ENCODE measurements at places on chromosomes 4 and X. TPM values are rescaled to one million over a fixed set of nuclear protein-coding genes. Genes with fewer than 3 reads are reported as not detected.

- H3K27me3 ChIP-seq, result no peaks in the 10 kb centered on the region
- no peak overlapping the region for H3K27ac ChIP-seq
- H3K4me1 ChIP-seq, result peaks cover 38% of the 10 kb centered on the region
- no peak overlapping the region for H3K4me3 ChIP-seq
- no peak for DNase-seq
These were observed 5.0 kb downstream of the GRPEL1 start for GRCh38 chr4:7062816-7063215.

GRCh38 chr4:11050766-11051165 lies 366.2 kb upstream of the CLNK start:
- no peak overlapping the region for H3K4me3 ChIP-seq
- no peaks in the 10 kb centered on the region for H3K27me3 ChIP-seq
- H3K27ac ChIP-seq, result no peak overlapping the region
- H3K4me1 ChIP-seq, result no peaks in the 10 kb centered on the region
- no peaks in the 10 kb centered on the region for H3K36me3 ChIP-seq

DNA sequence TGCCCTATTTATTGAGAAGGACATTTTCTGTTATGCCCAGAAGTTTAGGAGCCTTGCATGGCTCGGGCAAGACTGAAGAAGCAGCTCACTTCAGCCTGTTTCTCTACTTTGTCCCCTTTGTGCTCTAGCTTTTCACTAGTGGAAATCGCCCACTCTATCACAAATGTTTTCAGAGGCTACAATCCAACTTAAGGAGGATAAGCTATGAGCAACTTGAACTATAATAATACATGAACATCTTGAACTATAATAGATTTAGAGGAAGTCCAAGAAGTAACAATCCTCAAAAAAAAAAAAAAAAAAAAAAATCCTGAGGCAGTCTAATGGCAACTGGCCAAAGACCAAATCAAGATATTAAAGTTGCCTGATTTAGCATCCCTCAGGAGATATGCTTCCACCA lies 452.3 kb downstream of the IL1RAPL1 start:
- no peak overlapping the region for H3K4me3 ChIP-seq
- no peaks in the 10 kb centered on the region for H3K4me1 ChIP-seq
- no peak for DNase-seq
- no peaks in the 10 kb centered on the region for H3K36me3 ChIP-seq
- no peak overlapping the region for H3K27ac ChIP-seq

DNA sequence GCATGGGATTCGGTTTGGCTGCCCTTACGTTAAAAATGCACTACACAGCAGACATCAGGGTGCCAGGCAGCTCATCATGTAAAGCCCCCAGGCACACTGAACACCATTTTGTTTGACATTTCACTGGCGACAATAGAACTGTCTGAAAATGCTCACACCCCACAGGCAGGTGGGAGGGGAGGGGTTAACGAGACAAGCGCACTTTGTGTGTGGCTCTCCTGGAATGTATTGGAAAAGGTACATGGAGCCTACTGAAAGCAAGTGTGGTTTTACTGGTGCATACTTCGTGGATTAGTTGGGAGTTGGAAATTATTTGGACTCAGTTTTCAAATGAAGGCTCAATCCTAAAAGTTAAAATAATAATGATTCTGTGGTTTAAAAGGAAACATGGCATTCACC lies 31.6 kb upstream of the PPARGC1A start:
- DNase-seq, result no peak
- no peak overlapping the region for H3K4me3 ChIP-seq
- no peak overlapping the region for H3K27ac ChIP-seq
- H3K36me3 ChIP-seq, result no peaks in the 10 kb centered on the region
- H3K27me3 ChIP-seq, result no peaks in the 10 kb centered on the region

GRCh38 chr4:122632396-122633143 lies 11.7 kb upstream of the IL21 start:
- H3K36me3 ChIP-seq, result peaks cover 3% of the 10 kb centered on the region
- H3K27me3 ChIP-seq, result no peaks in the 10 kb centered on the region
- peaks cover 62% of the 10 kb centered on the region for H3K4me1 ChIP-seq
- peak overlapping the region; percentile 21 for H3K4me3 ChIP-seq
- no peak for DNase-seq
- H3K27ac ChIP-seq, result peak overlapping the region; percentile 55

DNA sequence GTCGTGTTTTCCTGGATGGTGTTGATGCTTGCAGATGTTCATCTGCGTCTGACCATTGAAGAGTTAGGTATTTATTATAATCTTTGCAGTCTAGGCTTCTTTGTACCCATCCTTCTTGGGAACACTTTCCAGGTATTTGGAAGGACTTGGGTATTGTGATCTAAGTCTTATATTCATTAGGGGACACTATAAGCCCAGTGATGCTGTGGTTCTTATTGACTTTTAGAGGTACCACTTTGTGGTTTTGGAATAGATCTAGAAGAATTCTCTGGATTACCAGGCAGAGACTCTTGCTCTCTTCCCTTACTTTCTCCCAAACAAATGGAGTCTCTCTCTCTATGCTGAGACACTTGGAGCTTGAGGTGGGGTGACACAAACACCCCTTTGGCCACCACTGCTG lies 41.6 kb downstream of the AFM start:
- no peaks in the 10 kb centered on the region for H3K4me1 ChIP-seq
- H3K36me3 ChIP-seq, result no peaks in the 10 kb centered on the region
- no peak overlapping the region for H3K27ac ChIP-seq

DNA sequence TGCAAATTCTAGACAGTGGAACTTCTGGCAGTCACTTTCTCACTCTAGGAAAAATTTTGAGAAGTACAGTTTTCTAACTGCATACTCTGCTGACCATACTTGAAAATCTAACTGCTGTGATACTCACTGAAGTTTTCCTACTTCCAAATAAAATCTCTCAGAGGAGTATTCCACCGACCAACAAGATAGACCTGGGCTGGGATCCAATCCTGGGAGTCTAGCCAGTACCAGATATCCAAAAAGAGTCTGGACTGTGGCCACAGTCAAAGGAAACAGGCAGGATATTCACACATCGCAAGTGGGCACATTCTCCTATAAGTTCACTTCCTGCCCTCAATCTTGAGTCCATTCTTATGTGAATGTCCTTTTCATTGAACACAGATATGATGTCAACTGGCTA lies 1138.7 kb upstream of the PCDH7 start:
- no peaks in the 10 kb centered on the region for H3K27me3 ChIP-seq
- H3K27ac ChIP-seq, result no peak overlapping the region
- DNase-seq, result no peak
- no peak overlapping the region for H3K4me3 ChIP-seq

DNA sequence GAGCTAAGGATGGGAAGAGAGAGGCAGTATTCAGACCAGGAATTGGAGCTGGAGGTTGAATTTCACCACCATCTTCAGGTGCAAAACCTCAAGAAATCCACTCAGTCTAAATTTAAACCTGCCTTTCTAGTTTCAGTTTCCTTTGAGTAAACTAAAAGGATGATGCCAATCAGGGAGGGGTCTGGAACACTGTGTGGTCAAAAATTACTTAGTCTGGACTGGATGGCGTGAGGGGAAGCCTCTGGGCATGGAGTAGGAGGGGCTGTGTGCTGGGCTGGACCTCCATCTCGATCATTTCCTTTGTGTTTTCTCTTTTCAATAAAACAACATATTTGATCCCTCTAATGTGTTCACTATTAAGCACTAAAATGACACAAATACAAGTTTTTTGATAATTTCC lies 120.1 kb downstream of the GC start:
- no peak overlapping the region for H3K4me3 ChIP-seq
- H3K36me3 ChIP-seq, result no peaks in the 10 kb centered on the region
- no peak overlapping the region for H3K27ac ChIP-seq
- H3K4me1 ChIP-seq, result no peaks in the 10 kb centered on the region
- no peak for DNase-seq

- H3K4me1 ChIP-seq, result no peaks in the 10 kb centered on the region
- no peak for DNase-seq
- no peak overlapping the region for H3K27ac ChIP-seq
- peaks cover 4% of the 10 kb centered on the region for H3K36me3 ChIP-seq
These were observed 19.9 kb upstream of the PPP3CA start for GRCh38 chr4:101367201-101367600.

The ZNF630 gene
- 1.5 TPM for total RNA-seq

The GAGE12F gene
- total RNA-seq, result not detected

The SPANXB1 gene
- not detected for total RNA-seq

DNA sequence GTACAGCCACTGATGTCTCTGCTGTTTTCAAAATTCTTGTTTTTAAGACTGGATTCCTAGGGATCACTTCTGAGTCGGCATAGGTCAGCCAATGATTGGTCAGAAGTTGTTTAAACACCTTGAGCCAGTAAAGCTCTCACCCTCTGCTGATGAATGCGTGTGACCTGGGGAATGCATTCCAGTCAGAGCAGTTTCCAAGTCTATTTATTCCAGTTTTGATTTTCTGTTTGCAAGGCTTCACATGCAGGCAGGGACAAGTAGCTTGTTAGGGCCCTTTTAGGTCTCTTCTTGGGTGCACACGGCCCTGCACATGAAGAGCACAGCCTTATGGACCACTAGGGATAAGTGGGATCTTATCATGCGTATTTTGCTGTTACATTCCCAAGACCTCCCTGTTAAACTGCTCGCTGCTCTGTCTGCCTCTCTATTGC lies 47.0 kb downstream of the KLHL15 start:
- H3K4me1 ChIP-seq, result no peaks in the 10 kb centered on the region
- no peaks in the 10 kb centered on the region for H3K27me3 ChIP-seq
- no peak overlapping the region for H3K4me3 ChIP-seq
- no peak overlapping the region for H3K27ac ChIP-seq
- H3K36me3 ChIP-seq, result peaks cover 7% of the 10 kb centered on the region
- no peak for DNase-seq

GRCh38 chr4:141132709-141133145 lies 542 bp downstream of the RNF150 start:
- no peak for DNase-seq
- no peak overlapping the region for H3K4me3 ChIP-seq
- H3K27me3 ChIP-seq, result peaks cover 69% of the 10 kb centered on the region
- no peaks in the 10 kb centered on the region for H3K36me3 ChIP-seq

DNA sequence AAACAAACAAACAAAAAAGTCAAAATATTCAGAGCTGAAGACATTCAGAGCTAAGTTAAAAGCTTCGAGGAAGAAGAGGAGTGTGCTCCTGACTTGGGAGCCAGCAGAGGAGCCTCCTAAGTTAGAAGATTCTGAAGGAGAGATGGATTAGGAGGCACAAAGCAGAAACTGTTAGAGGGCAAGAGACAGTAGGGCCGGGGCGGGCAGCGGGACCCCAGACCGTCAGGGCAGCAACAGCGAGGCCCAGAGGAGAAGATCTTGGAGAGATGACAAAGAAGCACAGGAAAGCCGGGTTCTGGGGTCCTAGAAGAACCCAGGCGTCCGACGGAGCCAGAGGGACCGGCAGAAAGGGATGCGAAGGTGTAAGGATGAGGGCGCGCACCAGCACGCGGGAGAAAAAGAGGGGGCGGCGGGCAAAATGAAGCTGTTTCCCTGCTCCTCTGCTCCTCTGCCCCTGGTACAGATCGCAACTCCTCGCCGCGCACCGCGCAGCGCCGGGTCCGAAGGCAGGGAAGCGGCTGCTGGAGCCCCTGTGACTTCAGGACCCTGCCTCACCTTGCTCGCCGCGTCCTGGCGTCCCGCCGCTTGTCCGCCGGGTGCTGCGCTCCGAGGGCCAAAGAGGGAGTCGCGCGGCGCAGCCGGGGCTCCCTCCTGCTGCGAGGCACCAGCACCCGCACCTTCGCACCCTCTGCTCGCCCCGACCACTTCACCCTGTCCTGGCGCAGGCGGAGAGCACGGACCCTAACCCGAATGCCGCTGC lies 477 bp downstream of the KLHL13 start:
- peak; percentile 7 for DNase-seq
- peaks cover 4% of the 10 kb centered on the region for H3K4me1 ChIP-seq
- H3K36me3 ChIP-seq, result no peaks in the 10 kb centered on the region
- peaks cover 19% of the 10 kb centered on the region for H3K27me3 ChIP-seq
- peak overlapping the region; percentile 20 for H3K4me3 ChIP-seq

GRCh38 chr4:150240011-150240410 lies 161.8 kb downstream of the DCLK2 start:
- no peaks in the 10 kb centered on the region for H3K4me1 ChIP-seq
- no peak overlapping the region for H3K4me3 ChIP-seq
- H3K36me3 ChIP-seq, result no peaks in the 10 kb centered on the region
- H3K27ac ChIP-seq, result no peak overlapping the region

DNA sequence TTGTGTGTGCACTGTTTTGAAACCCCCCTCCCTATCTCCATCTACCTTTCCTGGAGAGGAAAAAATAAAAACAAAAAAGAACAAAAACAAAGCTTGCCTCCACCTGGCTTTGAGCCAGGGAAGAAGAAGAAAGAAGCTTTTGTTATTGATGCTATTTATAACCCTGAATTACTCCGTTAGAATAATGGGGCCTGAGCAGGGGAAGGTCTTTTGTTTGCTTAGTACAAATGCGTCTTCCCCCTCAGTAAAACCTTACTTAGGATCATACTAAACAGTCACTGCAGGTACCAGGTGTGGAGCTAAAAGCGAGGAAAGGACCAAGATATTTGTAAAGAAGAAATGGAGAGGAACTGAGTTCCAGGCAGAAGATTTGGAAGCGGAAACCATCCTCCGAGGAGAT lies 352.1 kb downstream of the KCNIP4 start:
- H3K27ac ChIP-seq, result no peak overlapping the region
- no peaks in the 10 kb centered on the region for H3K27me3 ChIP-seq
- H3K36me3 ChIP-seq, result no peaks in the 10 kb centered on the region
- DNase-seq, result no peak
- H3K4me3 ChIP-seq, result no peak overlapping the region

GRCh38 chr4:41976775-41977516 lies 4.6 kb upstream of the DCAF4L1 start:
- no peak overlapping the region for H3K4me3 ChIP-seq
- no peak overlapping the region for H3K27ac ChIP-seq
- H3K36me3 ChIP-seq, result no peaks in the 10 kb centered on the region
- H3K27me3 ChIP-seq, result no peaks in the 10 kb centered on the region

GRCh38 chrX:926991-927390 lies 285.5 kb downstream of the CRLF2 start:
- no peaks in the 10 kb centered on the region for H3K27me3 ChIP-seq
- no peak overlapping the region for H3K4me3 ChIP-seq
- H3K27ac ChIP-seq, result no peak overlapping the region
- no peaks in the 10 kb centered on the region for H3K36me3 ChIP-seq
- no peak for DNase-seq

The MAGEC2 gene
- total RNA-seq, result not detected

GRCh38 chr4:99679204-99679603 lies 21.6 kb upstream of the C4orf54 start:
- peaks cover 3% of the 10 kb centered on the region for H3K4me1 ChIP-seq
- peaks cover 16% of the 10 kb centered on the region for H3K27me3 ChIP-seq
- no peak overlapping the region for H3K27ac ChIP-seq
- H3K36me3 ChIP-seq, result peaks cover 1% of the 10 kb centered on the region

The UGT2B10 gene
- not detected for total RNA-seq

The NKAP gene
- total RNA-seq, result 11.7 TPM

The TRIM2 gene
- 1.7 TPM for total RNA-seq

GRCh38 chr4:135274416-135274815 lies 1072.8 kb upstream of the PABPC4L start:
- no peaks in the 10 kb centered on the region for H3K27me3 ChIP-seq
- H3K36me3 ChIP-seq, result no peaks in the 10 kb centered on the region
- no peak overlapping the region for H3K4me3 ChIP-seq
- no peak overlapping the region for H3K27ac ChIP-seq
- no peaks in the 10 kb centered on the region for H3K4me1 ChIP-seq

All from activated CD4-positive, alpha-beta memory T cell treated with anti-CD3 and anti-CD28 coated beads for 36 hours (primary cell).